SJSA1 (cell line): ENCODE measurements at places on chromosomes 1 and 21.

DNA sequence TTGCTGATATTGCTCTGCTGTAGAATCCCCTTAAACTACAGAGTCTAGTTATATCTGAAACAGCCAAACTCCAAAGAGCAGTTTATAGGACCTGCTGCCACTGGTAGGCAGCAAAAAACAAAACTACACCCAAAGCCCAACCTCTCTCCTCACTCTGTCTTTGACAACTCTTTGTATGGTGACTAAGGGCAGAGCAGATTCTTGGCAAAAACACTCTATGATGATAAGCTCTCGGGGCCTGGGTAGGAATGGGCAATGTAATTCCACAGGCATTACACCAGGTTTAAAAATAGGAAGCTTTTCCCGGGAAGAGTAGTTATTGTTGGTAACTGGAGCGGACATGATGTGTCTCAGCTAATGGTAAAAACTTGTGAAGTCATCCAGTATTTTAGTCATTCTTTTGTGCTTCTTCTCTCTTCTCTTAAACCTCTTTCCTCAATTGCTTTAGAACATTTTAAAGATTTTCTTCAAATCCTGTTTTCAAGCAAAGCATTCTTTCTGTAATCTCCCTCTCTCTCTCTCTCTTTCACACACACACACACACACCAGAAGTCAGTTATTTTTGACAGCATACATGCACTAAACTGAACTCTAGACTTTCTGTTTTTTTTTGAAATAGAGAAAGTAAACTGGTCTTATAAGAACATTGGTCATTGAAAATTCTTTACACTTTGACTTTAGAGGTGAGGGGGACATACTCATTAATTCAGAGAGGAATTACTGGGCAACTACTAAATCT, 193.5 kb downstream of the PAPPA2 start:
- H3K4me1 ChIP-seq, result peaks cover 11% of the 10 kb centered on the region
- DNase-seq, result peak; percentile 56
- no peaks in the 10 kb centered on the region for H3K36me3 ChIP-seq
- H3K27ac ChIP-seq, result peak overlapping the region; percentile 60

DNA sequence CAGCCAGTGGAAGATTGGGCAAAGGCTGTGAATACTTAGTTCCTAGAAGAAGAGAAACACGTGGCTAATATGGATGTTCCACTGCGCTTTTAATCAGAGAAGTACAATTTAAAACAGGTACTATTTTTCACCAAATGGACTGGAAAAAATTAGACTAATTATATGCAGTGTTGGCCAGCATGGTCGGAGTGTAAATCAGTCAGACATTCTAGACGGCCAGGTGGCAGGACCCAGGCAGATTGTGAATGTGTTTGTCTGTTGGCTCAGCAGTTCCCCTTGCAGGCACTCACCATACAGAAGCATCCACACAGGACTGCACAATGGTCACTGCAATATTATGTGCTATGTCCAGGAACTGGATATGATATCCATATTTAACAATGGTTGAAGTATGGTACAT, 23.9 kb upstream of the SLC25A34 start:
- H3K4me3 ChIP-seq, result no peak overlapping the region
- no peaks in the 10 kb centered on the region for H3K27me3 ChIP-seq
- H3K27ac ChIP-seq, result no peak overlapping the region
- no peak for DNase-seq
- peaks cover 20% of the 10 kb centered on the region for H3K36me3 ChIP-seq

- no peak overlapping the region for H3K4me3 ChIP-seq
- H3K4me1 ChIP-seq, result peaks cover 50% of the 10 kb centered on the region
- H3K27me3 ChIP-seq, result no peaks in the 10 kb centered on the region
- DNase-seq, result no peak
Measured at GRCh38 chr1:85494904-85495266, 29.9 kb upstream of the DDAH1 start.

- no peak overlapping the region for H3K4me3 ChIP-seq
- no peaks in the 10 kb centered on the region for H3K27me3 ChIP-seq
- H3K27ac ChIP-seq, result no peak overlapping the region
- no peaks in the 10 kb centered on the region for H3K36me3 ChIP-seq
Measured at GRCh38 chr1:234914606-234915290, 213.9 kb downstream of the TOMM20 start.

DNA sequence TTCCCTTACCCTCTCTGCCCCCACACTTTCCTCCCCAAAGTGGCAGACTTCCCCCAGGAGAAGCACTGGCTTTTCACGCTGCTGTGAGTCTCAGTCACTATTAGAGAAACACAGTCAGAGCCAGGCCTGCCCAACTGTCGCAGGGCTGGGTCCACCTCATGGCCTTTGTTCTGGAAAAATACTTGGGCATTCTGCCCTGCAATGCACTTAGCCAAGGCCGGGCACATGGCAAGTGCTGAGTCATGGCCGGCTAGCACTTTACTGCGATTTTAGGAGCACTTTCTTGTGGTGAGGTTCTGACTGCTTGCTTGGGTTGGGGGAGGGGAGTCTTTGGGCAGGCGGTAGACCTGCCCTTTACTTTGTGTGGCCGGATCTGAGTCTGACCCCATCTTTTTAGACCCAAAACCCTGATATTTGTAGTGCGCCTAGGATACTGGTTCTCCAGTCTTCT, 7.7 kb downstream of the EPHX1 start:
- no peak overlapping the region for H3K4me3 ChIP-seq
- H3K36me3 ChIP-seq, result peaks cover 32% of the 10 kb centered on the region
- peak; percentile 89 for DNase-seq

DNA sequence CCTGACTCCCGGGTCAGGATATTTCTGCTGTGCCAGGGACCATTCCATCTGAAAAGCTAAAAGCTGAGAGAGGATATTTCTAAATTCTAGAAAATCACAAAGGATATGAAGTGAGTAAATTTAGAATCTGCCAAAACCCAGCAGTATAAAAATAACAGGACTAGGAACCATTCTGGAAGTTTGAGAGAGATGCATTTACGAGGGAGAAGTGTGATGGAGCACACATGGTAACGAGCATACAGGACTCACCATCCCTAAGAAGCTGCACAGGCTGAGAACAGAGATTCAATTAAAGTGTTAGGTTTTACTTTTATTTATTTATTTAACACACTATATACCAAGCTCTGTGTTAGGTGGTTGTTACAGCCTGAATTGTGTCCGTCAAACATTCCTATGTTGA, 116.3 kb downstream of the GLUL start:
- DNase-seq, result no peak
- 0 out of 2 replicates have a peak, but pooled peaks cover 3% of the 10 kb centered on the region for H3K27me3 ChIP-seq
- no peak overlapping the region for H3K4me3 ChIP-seq
- H3K4me1 ChIP-seq, result no peaks in the 10 kb centered on the region
- no peak overlapping the region for H3K27ac ChIP-seq

- peak; percentile 25 for DNase-seq
- H3K27ac ChIP-seq, result no peak overlapping the region
- no peaks in the 10 kb centered on the region for H3K36me3 ChIP-seq
- no peak overlapping the region for H3K4me3 ChIP-seq
Measured at GRCh38 chr21:44370027-44370735, 16.8 kb downstream of the TRPM2 start.

- H3K27ac ChIP-seq, result no peak overlapping the region
- no peak overlapping the region for H3K4me3 ChIP-seq
- no peaks in the 10 kb centered on the region for H3K27me3 ChIP-seq
- DNase-seq, result no peak
Measured at GRCh38 chr1:222953585-222953984, 138.7 kb downstream of the DISP1 start.

GRCh38 chr1:103945774-103946173, 196.1 kb downstream of the AMY1C start:
- H3K27me3 ChIP-seq, result no peaks in the 10 kb centered on the region; the same call in 1 of the 2 replicates
- DNase-seq, result no peak
- no peak overlapping the region for H3K4me3 ChIP-seq
- no peak overlapping the region for H3K27ac ChIP-seq
- H3K4me1 ChIP-seq, result no peaks in the 10 kb centered on the region
- H3K36me3 ChIP-seq, result no peaks in the 10 kb centered on the region

GRCh38 chr1:94599095-94599813, 57.7 kb upstream of the F3 start:
- peaks cover 35% of the 10 kb centered on the region for H3K4me1 ChIP-seq
- no peak overlapping the region for H3K27ac ChIP-seq
- DNase-seq, result no peak
- H3K4me3 ChIP-seq, result no peak overlapping the region
- no peaks in the 10 kb centered on the region for H3K27me3 ChIP-seq

DNA sequence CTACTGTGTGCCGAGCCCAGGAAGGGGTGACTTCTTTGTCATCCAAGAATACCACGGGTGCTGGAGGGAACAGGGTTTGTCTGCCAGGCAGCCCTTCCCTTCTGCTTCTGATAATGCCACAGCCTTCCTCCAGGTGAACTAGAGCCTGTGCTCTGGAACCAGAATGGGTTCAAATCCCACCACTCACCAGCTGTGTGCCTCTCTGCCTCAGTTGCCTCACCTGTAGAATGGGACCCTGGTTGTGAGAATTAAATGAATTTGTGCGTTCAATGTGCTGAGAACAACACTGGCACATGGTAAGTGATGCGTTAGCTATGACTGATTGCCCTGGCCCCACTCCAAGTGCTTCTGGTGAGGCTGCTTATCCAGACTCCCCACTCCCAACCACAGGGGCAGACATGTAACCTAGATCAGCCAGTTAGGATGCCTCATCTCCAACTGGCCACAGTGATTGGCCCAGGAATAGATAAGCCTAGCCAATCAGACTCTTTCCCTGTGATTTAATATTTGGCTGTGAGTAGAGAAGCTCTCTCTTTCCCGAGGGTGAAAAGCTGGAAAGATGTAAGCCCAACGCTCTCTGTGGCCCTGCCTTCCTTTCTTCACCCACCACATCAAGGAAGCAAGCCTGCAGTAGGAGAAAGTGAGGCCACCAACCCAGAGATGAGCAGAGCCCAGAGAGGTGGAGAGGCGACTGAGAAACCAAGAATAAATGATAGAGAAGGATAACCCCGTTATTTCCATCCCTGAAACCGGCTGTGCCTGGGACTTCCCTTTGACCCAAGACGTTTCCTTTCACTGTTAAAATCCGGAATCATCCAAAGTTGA, 20.8 kb upstream of the LAPTM5 start:
- peak; percentile 83 for DNase-seq
- H3K4me3 ChIP-seq, result no peak overlapping the region
- peaks cover 10% of the 10 kb centered on the region for H3K4me1 ChIP-seq
- H3K36me3 ChIP-seq, result no peaks in the 10 kb centered on the region
- H3K27ac ChIP-seq, result no peak overlapping the region

DNA sequence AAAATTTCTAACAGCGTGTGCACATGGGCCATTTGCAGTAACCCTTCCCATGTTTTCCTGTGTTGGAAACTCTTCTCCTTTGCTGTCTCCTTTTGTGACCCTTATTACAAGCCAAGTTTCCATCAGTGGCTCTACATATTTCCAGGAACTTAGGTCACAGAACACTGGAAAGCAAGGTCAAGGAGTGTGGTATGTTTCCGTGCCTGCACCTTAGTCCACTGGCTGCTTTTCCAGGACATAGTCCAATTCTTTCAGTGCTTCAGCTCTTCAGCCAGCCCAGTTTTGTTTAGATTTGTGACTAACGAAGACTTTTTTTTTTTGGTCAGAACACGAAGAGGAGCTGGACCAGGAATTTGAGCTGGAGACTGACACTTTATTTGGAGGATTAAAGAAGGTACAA, 33.8 kb downstream of the HHAT start:
- H3K36me3 ChIP-seq, result no peaks in the 10 kb centered on the region
- no peaks in the 10 kb centered on the region for H3K4me1 ChIP-seq
- no peak for DNase-seq

GRCh38 chr1:232463225-232463624, 166.7 kb downstream of the SIPA1L2 start:
- H3K36me3 ChIP-seq, result 0 out of 2 replicates have a peak, but pooled peaks cover 4% of the 10 kb centered on the region
- H3K4me1 ChIP-seq, result peaks cover 7% of the 10 kb centered on the region
- H3K27me3 ChIP-seq, result no peaks in the 10 kb centered on the region
- no peak for DNase-seq

DNA sequence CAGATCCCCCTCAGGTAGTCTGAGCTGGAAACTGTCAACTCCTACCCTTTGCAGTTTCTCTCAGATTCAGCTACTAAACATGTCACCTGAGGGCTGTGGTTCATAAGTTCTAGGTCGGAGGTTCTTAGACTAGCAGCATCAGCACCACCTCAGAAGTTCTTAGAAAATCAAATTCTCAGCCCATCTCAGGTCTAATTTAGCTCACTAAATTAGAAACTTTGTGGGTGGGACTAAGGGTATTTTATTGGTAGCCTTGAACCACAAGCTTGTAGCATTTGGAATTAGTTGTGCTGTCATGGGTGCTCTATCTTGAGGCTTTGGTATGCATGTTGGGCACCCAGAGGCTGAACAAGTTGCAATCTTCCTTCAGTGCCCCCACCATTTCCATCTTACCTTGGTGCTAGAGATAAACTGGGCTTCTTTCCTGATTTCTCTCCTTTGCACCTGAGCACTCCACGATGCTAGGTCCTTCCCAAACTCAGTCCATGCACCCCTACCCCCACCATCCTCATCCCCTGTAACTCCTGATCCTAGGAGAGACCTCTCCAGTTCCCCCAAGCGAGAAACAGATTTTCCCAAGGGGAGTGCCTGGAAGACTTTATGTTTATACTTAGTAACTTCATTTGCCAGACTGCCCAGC, 54.2 kb downstream of the S1PR1 start:
- 0 out of 2 replicates have a peak, but pooled peaks cover 5% of the 10 kb centered on the region for H3K4me1 ChIP-seq
- no peak overlapping the region for H3K27ac ChIP-seq
- no peak for DNase-seq
- H3K36me3 ChIP-seq, result no peaks in the 10 kb centered on the region
- H3K4me3 ChIP-seq, result no peak overlapping the region

DNA sequence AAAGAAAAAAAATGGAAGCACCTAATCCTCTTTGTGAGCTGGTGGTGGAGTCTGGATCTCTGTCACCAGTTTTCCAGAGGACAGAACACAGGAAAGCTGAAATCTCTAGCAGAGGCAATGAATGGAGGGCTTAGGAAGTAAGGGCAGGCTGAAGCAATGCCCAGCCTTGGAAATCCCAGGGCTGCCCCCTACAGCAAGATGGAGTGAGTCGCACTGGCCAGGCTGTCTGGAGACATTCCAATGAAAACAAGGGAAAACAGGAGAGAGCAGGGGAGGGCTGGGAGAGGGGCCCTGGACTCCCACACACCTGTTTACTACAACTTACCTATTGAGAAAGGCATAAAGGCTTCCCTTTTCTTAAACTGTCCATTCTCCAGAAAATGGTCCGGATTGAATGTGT, 25.9 kb downstream of the CYP2J2 start:
- no peaks in the 10 kb centered on the region for H3K4me1 ChIP-seq
- H3K4me3 ChIP-seq, result no peak overlapping the region
- H3K27ac ChIP-seq, result no peak overlapping the region
- no peaks in the 10 kb centered on the region; the same call in 1 of the 2 replicates for H3K27me3 ChIP-seq
- DNase-seq, result no peak
